LNCaP clone FGC (cell line): ENCODE measurements at places on chromosomes 5 and 9.

DNA sequence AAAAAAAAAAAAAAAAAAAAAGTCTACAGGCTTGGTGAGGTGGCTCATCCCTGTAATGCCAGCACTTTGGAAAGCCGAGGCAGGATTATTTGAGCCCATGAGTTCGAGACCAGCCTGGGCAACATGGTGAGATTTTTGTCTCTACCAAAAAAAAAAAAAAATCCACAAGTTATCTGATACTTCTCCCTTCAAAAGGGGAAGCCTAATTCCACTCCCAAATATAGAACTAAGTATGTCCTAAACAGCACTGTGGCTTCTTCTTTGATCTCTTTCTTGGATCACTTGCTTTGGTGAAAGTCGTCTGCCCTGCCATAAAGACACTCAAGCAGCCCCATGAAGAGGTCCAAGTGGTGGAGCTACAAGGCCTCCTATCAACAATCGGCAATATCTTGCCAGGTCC lies 18.8 kb upstream of the STING1 start:
- DNase-seq: no peak

DNA sequence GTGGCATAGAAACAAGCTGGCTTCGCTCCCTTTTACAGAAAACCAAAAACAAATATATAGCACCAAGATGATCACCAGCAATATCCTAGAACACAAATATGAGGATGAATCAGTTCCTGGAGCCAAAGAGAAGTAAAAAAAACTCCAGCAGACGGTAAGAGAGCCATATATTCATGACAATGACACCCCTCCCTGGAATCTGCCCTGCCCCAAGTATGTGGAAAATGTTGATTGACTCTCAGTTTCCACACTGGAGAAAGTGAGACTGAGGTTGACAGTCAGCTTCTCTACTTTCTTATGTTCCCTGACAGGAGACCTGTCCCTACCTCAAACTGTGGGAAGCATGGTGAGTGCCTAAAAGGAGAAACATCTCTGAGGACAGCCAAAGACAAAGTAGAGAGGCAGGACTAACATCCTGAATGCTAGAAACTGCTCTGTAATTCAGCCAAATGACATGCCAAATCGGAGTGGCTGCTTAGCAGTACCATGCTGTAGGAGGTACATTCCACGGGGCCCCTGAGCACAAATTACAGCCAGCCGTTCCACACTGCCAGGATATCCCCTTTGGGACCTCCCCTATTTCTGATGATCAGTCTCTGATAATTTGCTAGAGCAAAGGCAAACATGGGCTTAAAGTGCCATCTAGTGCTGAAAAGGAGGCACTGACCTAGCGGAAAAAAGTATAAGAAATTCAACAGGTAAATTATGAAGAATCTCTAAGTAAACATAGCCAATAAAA lies 424.0 kb upstream of the RGMB start:
- DNase-seq: no peak

DNA sequence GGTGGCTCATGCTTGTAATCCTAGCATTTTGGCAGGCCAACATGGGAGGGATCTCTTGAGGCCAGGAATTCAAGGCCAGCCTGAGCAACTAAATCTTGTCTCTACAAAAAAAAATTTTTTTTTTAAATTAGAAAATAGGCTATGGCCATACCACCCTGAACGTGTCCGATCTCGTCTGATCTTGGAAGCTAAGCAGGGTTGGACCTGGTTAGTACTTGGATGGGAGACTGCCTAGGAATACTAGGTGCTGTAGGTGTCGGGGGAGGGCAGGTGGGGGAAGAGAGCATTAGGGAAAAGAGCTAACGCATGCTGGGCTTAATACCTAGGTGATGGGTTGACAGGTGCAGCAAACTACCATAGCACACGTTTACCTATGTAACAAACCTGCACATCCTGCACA lies 39.5 kb downstream of the DDX4 start:
- DNase-seq: no peak

GRCh38 chr5:88682881-88683361 lies 200.1 kb downstream of the MEF2C start:
- DNase-seq: no peak

GRCh38 chr9:98201102-98201501 lies 8.7 kb upstream of the CORO2A start:
- no peak for DNase-seq

GRCh38 chr9:124873664-124874063 lies 11.7 kb downstream of the ARPC5L start:
- no peak for DNase-seq

- DNase-seq: no peak
These were observed 343.9 kb upstream of the GRAMD2B start for GRCh38 chr5:126079266-126079665.

- no peak for DNase-seq
These were observed 120.5 kb downstream of the NFIB start for GRCh38 chr9:14193328-14193990.

DNA sequence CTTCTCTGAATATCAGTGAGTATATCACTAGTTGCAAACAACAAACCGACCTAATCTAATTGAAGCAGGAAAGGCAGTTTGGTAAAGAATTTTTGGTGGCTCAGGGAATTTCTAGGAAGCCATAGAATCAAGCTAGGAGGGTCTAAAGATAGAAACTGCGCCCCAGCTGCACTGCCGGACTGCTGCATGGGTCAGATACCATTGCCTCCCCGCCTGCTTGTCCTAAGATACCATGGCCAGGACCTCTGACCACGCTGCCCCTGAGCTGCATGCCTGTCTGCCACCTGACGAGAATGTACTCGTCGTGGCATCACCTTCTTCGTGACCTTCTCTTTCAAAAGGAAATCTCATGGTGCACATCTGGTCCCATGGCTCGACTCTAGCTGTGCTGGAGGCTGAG lies 439.0 kb downstream of the ZSWIM6 start:
- no peak for DNase-seq

GRCh38 chr5:172858990-172859811 lies 25.1 kb downstream of the ERGIC1 start:
- no peak for DNase-seq

GRCh38 chr9:76023715-76024195 lies 133.3 kb downstream of the PCSK5 start:
- no peak for DNase-seq

GRCh38 chr9:99326112-99326916 lies 104.2 kb downstream of the SEC61B start:
- DNase-seq: no peak

- DNase-seq: no peak
These were observed 66.2 kb downstream of the SMC5 start for GRCh38 chr9:70324963-70325362.

- DNase-seq: no peak
These were observed 273.2 kb upstream of the TARS1 start for GRCh38 chr5:33167541-33167940.

GRCh38 chr5:133489632-133490031 lies 122.7 kb downstream of the FSTL4 start:
- DNase-seq: peak; percentile 54

GRCh38 chr9:2086971-2087370 lies 71.8 kb downstream of the SMARCA2 start:
- no peak for DNase-seq

DNA sequence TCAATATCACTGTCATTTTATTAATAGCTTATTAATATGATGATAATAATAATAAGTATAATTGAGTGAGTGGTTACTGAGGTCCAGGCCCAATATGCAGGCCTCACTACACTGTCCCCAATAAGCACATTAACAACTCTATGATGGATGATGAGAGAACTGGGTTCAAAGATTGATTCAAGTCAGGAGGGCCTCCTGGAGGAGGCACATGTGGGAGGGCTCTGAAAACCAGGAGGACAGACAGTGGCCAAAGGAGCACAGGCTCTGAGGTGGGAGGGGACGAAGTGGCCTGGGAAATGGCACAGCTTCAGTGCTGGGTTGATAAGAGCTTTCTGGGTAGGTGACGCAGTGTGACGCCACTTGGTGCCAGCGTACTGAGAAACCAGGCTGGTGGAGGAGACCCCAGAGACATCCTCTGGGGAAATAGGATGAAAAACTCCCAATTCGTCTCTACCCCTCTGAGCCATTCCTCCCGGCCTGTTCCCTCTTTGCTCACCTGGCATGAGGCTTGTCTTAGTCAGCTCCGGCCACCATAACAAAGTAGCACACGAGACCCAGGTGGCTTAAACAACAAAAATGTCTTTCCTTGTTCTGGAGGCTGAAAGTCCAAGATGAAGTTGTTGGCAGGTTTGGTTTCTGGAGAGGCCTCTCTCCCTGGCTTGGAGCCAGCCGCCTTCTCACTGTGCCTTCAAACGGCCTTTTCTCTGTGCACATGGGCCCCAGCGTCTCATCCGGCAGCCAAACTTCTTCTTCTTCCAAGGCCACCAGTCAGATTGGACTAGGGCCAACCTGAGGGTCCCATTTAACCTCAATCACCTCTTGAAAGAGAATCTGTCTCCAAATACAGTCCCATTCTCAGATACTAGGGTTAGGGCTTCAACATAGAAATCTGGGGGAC lies 31.6 kb downstream of the NTNG2 start:
- DNase-seq: no peak
